Stimulated activated CD4-positive, alpha-beta T cell treated with anti-CD3 and anti-CD28 coated beads, Interleukin-4, amount 100 ng/mL, for 1 hour (primary cell): ENCODE measurements at places on chromosomes 2 and 18.

GRCh38 chr2:172173174-172173706, 70.5 kb upstream of the DLX2 start:
- DNase-seq, result no peak

DNA sequence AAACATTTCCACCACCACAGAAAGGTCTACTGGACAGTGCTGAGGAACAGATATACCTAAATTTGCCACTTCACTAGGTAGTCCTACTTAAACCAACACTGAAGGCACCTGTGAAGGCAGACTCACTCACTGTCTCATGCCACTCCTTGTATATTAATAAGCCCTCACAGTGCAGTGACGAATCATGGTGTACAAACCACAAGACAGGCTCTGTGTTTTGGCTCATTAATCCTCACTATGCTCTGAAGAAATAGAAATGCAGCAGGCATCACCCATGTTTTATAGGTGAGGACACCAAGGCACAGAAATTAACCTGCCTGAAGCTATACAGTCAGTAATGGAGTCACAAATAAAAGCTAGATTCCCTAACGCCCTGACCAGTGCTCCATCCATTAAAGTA, 44.3 kb downstream of the BARD1 start:
- no peak for DNase-seq

DNA sequence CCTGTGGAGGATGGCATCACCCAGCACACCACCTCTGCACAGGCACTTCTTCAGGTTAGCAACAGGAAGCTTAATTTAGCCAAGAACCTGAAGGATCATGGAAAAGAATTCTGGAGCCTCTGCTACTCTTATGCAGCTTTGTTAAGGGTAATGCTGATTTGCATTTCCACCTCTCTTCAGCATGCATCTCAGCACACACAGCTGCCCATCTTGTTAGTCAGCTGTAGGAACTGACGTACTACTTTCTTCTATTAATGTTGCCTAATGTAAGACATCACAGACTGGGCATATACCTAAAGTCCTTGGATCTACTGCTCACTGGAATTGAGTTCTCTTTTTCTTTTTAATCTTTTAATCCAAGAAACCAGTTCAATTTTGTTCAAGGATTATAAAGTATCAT, 181.0 kb downstream of the SPP2 start:
- no peak for DNase-seq

GRCh38 chr2:24363301-24363700, 3.0 kb upstream of the ITSN2 start:
- DNase-seq, result no peak

- no peak for DNase-seq
Measured at GRCh38 chr2:101782427-101782792, 84.9 kb downstream of the MAP4K4 start.

- no peak for DNase-seq
Measured at GRCh38 chr2:238966072-238966937, 118.4 kb downstream of the TWIST2 start.

GRCh38 chr2:134231301-134231964, 22.4 kb upstream of the MGAT5 start:
- DNase-seq, result no peak

- no peak for DNase-seq
Measured at GRCh38 chr2:19669559-19669958, 232.2 kb downstream of the TTC32 start.

DNA sequence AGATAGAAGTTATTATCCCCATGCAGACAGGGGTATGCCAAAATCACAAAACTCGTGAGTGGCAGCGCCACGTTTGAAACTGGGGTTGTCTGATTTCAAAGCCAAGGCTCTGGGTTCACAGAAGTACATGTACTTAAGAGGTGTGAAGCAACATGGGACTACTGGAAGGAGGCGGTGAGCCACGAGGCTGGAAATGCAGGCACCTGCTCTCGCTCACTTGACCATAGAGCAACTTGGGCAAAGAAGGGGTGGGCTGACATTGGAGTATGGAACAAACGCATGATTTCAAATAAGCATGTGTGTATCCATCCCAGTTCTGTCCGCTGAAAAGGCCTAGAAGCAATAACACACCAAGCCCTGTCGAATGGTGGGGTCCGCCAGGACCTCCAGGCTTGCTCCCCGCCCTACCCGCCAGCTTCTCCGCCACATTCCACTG, 593 bp upstream of the ACTR2 start:
- DNase-seq, result no peak

DNA sequence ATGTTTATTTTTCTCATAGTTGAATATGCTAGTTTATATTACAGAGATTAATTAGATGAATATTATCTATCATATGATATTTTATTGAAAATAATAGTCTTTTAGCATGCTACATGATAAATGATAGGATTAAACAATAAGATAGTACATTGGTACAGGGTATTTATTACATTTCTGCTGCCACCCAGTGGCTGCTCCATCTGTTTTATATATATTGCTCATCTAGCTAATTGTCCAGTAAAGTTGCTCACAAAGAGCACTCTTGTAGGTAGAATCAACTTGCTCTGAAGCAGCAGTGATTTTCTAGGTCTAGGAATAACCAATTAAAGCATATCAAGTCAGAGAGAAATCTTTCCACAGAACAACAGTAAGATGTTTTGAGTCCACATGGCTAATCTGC, 183.3 kb downstream of the ASXL3 start:
- DNase-seq, result no peak

GRCh38 chr18:78999939-79000338, 20.3 kb downstream of the SALL3 start:
- no peak for DNase-seq

DNA sequence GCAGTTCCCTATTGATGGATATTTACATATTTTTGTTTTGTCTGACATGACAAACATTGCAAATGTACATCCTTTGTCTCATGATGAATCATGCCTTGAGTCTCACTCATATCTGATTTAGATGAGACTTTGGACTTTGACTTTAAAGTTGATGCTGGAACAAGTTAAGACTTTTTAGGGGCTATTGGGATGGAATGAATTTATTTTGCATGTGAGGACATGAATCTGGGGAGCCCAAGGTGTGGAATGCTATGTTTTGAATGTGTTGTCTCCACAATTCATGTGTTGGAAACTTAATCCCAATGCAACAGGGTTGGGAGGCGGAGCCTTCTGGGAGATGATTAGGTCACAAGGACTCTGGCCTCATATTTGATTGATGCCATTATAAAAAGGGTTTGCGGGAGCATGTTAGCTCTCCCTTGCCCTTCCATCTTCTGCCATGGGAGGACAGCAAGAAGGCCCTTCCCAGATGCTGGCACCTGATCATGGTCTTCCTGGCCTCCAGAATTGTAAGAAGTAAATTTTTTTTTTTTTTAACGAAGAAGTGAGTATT, 29.1 kb upstream of the INO80D start:
- no peak for DNase-seq
